Muscle of arm (tissue), 14 donors: ENCODE measurements at places on chromosomes 1 and 21. TPM values are rescaled to one million over a fixed set of nuclear protein-coding genes. Genes with fewer than 3 reads are reported as not detected.
A peak's percentile ranks its signal among the peaks of the same experiment; 100 is the strongest.

DNA sequence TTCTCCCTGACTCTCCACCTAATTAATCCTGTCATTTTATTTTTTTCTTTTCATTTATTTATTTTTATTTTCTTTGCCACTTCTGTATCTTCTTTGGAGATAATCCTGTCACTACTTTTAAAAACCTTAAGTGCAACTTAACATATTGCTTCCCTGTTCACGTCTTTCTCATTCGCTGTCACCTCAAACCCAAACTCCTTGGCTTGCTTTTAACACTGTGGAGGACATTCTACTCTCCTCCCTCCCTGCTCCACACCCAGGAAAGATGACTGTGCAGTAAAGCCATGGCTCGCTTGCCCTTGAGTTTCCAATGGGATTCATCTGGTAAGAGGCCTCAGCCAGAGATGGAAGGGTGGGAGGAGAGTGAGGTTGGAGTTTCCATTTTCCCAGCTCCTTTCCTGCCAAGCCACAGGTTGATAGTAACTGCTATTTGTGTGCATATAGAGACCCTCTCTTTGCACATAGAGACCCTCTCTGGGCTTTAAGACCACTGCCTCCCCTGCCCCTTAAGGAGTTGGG is 6.4 kb upstream of the BRWD1 start:
- no peak for DNase-seq

- peak; percentile 20 for DNase-seq
Observed at GRCh38 chr1:31122101-31122735, 56.7 kb upstream of the PUM1 start.

GRCh38 chr1:156001021-156001661 is 19.6 kb downstream of the SSR2 start:
- no peak for DNase-seq

PTPN14 gene
- 20.6 TPM for polyA plus RNA-seq

DNA sequence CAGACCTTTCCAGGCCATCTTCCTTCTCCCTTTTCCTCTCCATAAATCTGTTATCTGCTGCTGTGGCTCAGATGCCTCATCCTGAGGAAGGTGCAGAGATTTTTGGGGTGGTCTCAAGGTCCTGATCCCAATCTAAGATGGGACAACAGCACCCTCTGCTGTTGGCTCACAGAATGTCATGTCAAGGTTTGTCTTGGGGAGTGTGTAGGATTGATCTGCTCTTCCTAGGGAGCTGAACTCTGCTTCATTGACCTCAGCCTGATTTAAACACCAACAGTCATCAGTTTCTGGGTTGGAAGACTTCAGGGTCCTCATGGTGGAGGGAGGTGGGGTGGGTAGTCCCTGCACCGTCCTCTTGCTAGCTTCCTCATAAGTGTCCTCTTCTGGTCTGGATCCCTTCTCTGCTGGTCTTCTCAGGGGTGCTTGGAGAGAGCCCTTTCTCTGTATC is 62.8 kb upstream of the LAX1 start:
- DNase-seq: peak; percentile 67

GRCh38 chr1:230694991-230695390 is 18.9 kb downstream of the AGT start:
- DNase-seq: no peak

IFI44 gene
- 7.2 TPM for polyA plus RNA-seq

C8A gene
- polyA plus RNA-seq: not detected

SERTAD4 gene
- polyA plus RNA-seq: 8.8 TPM

GRCh38 chr1:21620011-21620410 is 49.1 kb downstream of the RAP1GAP start:
- no peak for DNase-seq

SLC9C2 gene
- not detected for polyA plus RNA-seq

SPTA1 gene
- 3.8 TPM for polyA plus RNA-seq

CAPN8 gene
- polyA plus RNA-seq: 0.27 TPM

RAB25 gene
- polyA plus RNA-seq: 7.5 TPM

GRCh38 chr1:10915594-10915993 is 96.9 kb upstream of the TARDBP start:
- DNase-seq: no peak

- no peak for DNase-seq
Observed at GRCh38 chr1:115506924-115507589, 134.7 kb upstream of the VANGL1 start.

DNA sequence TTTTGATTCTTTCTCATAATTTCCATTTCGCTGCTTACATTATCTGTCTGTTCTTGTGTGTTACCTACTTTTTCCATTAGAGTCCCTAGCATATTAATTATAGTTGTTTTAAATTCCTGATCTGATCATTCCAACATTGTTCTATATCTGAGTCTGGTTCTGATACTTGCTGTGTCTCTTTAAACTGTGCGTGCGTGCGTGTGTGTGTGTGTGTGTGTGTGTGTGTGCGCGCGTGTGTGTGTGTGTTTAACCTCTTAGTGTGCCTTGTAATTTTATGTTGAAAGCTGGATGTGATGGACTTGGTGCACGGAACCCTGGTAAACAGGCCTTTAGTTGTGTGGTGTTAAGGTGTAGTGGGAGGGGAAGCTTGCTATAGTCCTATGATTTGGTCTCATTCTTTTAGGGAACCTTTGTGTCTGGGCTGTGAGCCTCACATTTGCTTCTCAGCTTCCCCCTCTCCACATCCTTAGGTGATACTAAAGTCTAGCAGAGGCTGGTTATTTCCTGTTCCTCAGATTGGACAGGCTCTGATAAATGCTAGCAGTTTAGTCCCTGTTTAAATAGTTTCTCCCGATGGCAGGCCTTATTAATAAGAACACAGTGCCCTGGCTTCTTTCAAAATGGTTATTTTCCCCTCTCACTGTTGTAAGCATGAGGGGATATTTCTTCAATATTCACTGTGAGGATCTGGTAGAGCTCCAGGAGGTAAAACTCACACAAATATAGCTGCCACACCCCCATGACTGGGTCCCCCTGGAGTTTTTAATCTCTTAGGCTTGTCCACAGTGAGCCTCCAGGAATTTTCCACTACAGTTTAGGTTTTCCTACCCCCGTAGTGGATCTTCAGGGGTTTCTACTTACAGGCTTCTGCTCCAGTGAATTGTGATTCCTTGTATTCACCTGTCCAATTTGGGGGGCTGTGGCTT is 118.3 kb downstream of the GALNT2 start:
- no peak for DNase-seq

GRCh38 chr21:45122432-45123132 is 48.2 kb downstream of the ADARB1 start:
- no peak for DNase-seq

GRCh38 chr1:116265931-116266863 is 106.8 kb upstream of the ATP1A1 start:
- DNase-seq: no peak

OXCT2 gene
- polyA plus RNA-seq: not detected

DNA sequence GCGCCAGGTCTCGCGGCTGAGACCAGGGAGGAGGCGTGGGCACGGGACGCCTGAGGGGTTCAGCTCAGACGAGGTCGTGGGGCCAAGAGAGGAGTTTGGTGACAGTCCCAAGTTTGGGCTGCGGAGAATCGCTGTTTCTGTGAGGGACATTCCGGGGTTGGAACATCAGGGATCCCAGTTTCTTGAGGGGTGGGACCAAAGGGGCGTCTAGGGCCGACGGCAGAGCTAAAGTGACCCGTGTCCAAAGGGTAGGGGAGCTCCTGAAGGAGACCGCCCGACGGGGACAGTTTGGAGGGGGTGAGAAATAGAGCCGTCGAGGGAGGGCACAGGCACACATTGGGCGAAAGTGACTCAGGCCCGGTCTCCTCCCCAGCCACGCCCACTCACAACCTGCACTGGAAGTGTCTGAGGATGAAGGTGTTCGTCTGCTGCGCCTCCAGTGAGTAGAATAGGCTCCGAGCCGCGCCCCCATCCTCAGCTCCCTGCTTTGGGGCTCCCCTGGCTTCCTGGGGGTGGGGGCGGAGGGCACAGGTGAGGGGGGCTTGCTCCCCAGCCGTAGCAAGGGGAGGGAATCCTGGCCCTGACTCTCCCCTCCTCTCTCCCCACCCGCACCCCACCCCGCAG is 7.0 kb downstream of the EFNA3 start:
- no peak for DNase-seq
